NCI-H1092 treated with DMSO at 0.1 percent for 48 hours (cell line): ENCODE measurements at places on chromosomes 6 and 20.
A peak's percentile ranks its signal among the peaks of the same experiment; 100 is the strongest.

GRCh38 chr6:101668496-101669030, 275.1 kb downstream of the GRIK2 start:
- DNase-seq, result peak; percentile 27

GRCh38 chr20:31845300-31845863, at the start of gene FOXS1:
TSS of gene FOXS1 (minus strand) at chr20:31845604. CDS start at chr20:31845542, 62 bp downstream.
- DNase-seq, result no peak

- DNase-seq, result no peak
Observed at GRCh38 chr6:40371621-40372020, 215.5 kb downstream of the LRFN2 start.

DNA sequence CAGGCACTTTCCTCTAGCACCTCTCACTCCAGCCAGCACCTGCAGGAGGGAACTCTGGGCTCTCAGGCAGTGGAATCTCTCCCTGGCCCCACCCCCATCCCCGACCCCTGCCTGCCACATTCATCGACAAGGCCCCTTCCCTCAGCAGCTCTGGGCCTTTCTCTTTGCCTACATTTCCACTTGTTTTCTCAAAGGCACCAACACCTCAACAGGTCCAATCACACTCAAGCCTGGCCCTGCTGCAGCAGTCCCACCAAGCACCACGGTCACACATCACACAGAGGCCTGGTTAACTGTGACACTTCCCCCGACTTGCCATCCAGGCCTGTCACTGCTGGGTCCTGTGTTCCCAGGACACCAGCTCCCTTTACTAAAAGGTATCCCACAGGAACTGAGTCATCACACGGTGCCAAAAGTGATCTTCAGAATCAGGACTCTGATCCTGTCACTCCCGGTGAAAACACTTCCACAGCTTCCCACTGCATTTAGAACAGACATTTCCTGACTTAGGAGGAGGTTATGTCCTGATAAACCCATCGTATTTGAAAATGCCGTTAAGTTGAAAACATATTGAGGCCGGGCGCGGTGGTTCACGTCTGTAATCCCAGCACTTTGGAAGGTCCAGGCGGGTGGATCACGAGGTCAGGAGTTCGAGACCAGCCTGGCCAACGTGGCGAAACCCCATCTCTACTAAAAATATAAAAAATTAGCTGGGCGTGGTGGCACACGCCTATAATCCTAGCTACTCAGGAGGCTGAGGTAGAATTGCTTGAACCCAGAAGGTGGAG, 54.9 kb downstream of the MYH7B start:
- DNase-seq, result no peak

- peak; percentile 58 for DNase-seq
Observed at GRCh38 chr20:46051556-46052308, 22.7 kb downstream of the SLC12A5 start.

GRCh38 chr6:1686117-1687098, 76.7 kb downstream of the FOXC1 start:
- peak; percentile 10 for DNase-seq

- DNase-seq, result no peak
Observed at GRCh38 chr6:148495029-148495428, 152.4 kb downstream of the SASH1 start.

DNA sequence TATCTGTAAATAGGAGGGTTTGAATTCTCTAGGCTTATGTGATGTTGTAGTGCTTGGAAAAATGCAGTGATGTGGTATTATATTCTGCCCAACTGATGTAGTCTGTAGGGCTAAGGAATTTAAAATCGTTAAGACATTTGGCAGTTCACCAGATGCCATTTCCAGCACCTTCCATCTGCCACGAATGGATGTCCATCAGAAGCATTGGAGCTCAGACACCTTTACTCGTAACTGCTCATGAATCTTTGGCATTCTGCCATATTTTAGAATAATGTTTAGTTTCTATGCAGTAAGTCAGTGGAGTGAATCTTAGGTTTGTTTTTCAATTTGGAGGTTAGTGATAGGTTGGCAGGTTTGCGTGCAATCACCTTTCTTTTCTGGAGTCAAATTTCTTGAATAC, 2.4 kb upstream of the SYTL3 start:
- DNase-seq, result peak; percentile 17

DNA sequence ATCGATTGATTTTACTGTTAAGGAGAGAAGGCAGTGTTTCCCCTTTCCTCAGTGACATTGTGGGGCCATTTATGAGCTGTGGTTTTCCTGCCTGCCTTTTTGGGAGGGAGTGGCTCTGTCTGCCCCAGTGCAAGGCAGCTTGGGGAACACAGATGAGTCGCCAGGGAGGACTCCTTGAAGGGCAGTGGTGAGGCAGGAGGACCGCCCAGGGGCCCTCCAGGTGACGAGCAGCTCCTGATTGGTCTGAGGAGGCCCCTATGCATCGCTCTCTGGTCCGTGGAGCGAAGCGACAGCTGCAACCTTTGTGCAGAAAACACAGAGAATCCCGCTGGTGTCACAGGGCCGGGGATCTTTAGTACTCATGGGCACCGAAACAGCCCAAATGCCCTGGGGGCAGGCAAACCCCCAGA, 100.3 kb downstream of the TMEM242 start:
- no peak for DNase-seq

DNA sequence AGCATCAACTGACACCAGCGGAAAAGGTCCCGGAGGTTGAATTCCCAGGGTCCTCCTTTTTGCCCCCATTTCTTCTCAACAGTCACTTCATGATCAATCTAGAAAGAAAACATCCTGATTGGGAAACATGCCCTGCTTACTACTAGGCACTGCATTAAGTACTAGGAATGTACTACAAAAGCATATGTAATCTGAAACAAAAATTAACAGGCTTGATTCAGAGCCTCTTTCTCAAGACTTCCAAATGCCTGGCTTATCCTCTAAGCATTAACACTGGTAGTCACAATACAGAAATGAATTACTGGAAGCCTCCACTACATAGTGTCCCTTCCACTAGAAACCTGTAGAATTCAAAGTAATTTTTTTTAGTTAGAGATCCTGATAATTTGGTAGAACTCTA, 84.5 kb upstream of the LYRM2 start:
- no peak for DNase-seq

DNA sequence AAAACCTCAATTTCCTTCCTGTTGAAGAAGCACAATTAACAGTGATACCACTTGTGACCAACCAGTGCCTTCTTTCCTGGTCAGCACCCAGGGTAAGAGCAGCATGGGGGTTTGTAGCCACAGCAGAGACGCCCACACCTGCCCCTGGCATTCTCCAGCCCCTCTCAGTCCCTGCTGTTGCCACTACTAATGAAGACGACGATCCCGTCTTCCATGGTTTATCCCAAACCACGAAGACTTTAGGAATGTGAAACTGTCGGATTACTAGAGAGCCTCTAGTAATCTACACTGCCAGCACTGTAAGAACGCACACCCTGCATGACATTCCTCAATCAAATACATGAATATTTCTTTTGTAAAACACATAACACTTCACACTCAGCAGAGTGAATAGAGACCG, 60.0 kb downstream of the GINS1 start:
- no peak for DNase-seq

GRCh38 chr6:30154709-30155519, 6.1 kb downstream of the TRIM10 start:
- DNase-seq, result no peak

GRCh38 chr6:126738146-126738545, 380.3 kb upstream of the RSPO3 start:
- DNase-seq, result no peak

GRCh38 chr6:29941471-29941870, 861 bp upstream of the HLA-A start:
- no peak for DNase-seq

- no peak for DNase-seq
Observed at GRCh38 chr6:1747531-1747930, 137.8 kb downstream of the FOXC1 start.

- DNase-seq, result no peak
Observed at GRCh38 chr6:12419631-12420272, 129.6 kb downstream of the EDN1 start.

DNA sequence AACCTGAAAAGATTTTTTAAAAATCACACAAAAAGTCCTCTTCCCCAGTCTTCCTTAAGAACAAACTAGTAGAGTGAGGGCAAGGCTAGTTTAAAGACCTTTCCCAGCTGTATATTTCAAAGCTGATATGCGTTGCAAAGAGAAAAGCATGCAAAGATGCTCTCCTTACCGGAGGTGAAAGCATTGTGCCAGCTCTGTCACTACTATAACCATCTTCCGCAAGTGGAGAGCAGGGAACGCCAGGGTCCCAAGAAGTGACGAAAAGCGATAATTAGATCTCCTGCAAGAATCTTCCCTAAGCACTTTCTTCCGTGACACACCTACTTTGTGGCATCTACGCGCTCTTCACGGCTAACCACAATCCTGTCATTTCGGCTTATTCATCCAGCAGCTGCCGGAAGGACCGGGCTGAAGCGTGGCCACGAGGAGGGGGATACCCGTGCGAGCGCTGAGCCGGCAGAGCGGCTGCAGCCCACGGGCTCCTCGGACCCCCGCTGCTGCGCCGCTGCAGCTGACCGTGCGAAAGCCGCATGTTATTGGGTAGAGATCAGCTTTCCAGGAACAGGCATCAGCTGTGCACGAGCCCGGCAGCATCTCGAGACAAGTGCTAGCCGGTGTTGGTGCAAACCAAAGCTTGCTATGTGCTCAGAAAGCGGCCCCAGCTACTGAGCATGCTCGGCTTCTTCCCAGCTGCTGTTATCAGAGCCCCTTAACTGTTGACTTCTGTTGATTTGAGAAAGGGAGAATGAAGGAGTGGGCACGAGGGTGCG, 57.2 kb upstream of the ARHGAP18 start:
- peak; percentile 42 for DNase-seq

DNA sequence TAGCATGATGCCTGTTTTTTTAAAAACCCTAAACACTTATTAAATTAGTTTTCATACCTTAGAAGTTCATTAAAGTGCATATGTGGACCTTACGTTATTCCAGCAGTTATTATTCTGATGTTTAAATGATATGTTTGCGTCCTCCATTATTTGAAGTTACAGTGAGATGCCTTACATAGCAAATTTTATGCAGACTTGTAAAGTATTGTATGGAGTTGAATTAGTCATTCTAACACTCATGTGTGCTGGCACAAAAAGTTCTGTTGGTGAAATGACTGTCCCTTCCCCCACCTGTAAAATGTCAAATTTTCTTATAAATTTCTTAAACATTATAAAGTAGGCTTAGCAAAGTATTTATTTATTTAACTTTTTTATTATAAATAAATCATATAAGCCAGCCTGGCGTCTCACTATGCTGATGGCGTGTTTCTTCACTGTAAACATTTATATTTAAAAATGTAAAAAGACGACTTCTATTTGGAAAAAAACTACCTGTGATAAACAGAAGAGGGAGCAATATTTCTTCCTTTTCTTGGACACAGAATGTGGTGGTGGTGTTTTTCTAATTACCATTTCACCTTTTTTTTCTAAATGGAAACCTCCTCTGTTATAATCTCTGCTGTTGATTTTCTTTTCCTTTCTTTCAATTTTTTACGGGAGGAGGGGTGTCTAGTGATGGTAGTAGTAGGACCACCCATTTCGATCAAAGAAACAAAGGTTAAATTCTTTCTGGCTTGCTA, 155.4 kb downstream of the RFPL4B start:
- peak; percentile 12 for DNase-seq

DNA sequence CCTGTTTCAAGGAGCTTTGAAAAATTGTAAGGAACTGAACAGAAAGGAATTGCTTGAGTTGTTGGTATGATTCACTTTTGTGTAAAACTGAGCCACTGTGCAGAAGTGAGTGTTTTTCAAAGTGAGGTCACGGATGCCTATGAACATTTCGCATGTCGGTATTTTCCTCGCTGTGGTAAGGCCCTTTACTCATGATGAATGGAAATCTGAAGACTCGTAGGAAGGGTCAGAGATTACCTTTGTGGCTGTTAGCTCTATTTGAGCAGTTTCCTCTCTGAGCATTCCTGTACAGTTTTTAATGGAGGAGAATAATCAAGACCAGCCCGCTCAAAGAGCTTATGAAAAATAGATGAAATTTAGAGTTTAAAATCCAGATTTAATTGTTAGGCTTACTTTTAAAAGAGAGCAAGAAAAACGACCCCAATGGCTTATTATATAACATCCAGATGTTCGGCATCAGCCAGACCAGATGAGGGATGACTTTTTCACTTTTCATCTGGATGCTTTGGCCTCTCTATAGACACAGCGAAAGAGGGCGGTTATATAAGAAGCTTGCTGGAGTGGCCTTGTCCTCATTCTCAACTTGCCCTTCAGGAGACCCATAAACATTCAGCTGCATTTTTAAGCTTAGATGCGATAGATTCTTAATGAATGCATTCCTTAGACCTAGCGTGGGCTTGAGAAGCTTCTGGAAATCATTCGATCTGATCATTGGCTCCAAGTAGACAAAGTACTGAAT, 99.5 kb downstream of the CD83 start:
- DNase-seq, result no peak

- DNase-seq, result no peak
Observed at GRCh38 chr6:80205404-80205803, 98.9 kb downstream of the BCKDHB start.

DNA sequence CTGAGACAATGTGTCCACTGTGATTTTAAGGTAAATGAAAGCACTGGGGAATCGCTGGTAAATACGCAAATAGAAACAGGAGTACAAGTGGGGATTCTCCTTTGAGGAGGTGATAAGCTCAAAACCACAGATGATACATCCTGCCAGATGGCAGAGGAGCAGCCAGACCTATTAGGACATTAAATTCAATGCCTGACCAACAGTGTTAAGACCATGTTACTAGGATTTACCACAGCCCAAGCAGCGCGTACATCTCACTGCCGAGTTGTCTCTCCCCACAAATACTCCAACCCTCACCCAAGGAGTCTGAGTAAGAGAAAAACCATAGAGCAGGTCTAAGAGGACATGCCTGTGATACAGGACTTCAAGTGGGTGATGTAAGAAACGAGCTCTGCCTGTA, 68.9 kb upstream of the TULP1 start:
- no peak for DNase-seq

DNA sequence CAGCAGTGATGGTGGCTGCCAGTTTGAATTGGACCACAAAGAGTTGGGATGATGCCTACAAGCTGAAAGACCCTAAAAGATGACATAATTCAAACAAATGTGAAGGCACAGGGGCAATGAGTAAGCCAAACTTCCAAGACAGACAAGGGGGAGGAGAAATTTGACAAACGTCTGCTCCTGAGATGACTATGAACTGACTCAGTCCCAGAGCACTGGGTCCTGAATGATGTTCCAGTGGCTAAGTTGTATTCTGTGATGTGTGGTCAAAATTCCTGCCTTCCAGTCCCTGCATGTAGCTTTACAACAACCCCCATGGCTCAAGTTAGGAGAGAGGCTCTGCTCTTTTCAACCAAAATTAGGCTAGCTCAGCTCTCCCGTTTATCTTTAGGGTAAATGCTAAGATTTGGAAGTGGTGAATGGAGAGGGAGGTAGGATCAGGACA, 86.1 kb upstream of the SIRPA start:
- no peak for DNase-seq
